ENCODE measurements at places on chromosomes 7 and 10.

GRCh38 chr10:109961174-109962001 is 38.1 kb upstream of the XPNPEP1 start:
- DNase-seq = no peak

- DNase-seq = no peak
Observed at GRCh38 chr7:120799813-120800475, 58.0 kb downstream of the TSPAN12 start.

- no peak for DNase-seq
Observed at GRCh38 chr7:159099711-159100231, 44.9 kb downstream of the VIPR2 start.

GRCh38 chr10:45625879-45626278 is 46.7 kb downstream of the ZFAND4 start:
- no peak for DNase-seq

DNA sequence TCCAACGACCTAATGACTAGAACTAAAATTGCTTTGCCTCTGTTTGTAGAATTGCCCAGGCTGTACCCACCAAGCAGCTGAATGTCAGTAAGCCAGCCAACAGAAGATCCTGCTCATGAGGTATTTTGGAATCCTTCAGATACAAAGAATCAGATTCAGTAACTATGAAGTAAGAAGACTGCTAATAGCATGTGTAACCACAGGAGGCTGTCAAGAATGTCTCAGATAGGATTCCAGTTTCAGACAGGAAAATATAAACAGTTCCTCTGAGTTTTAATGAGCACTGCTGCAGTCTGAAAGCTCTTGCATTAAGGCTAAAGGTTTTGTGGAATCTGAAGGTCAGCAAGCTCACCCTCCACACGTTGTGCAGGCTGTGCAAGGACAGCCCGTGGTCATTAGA is 112.6 kb upstream of the ADAM12 start:
- DNase-seq = no peak

DNA sequence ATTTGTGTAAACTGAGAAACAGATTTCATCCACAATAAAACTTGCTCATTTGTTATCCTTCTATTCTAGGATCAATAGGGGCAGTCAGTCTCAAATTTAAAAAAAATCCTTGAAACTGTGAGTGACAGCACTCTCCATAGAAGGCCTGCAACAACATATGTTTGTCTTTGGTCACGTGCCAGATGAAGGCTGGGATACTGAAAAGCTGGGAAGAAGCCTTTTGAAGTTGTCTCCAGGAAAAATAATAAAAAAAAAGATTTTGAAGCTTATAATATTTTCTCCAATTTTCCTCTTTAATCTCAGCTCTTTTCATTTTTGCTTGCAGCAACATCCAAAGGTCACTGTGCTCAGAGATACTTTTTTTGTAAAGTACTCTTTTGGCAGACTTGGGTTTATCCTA is 128.6 kb upstream of the SLC26A5 start:
- DNase-seq = no peak
